ENCODE measurements at places on chromosomes 4 and X.

GRCh38 chrX:34956916-34957315 lies 14.3 kb downstream of the FAM47B start:
- peak; percentile 49 for DNase-seq

DNA sequence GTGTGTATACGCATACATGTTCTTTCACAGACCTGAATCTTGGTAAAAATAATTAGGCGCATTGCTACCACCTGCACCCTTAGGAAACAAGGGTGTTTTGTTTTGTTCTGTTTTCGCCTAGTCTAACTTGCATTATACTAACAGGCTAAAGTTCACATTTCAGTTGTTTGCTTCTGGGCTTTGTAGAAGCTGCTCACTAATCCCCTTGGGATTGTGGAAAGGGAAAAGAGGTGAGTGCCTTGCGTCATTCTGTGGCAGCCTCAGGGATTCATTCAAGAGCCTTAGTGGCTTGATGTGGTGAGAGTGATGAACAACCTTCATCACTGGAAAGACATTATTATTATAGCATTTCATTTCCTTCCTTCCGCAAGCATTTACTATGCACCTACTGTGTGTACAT lies 331.1 kb downstream of the ADGRL3 start:
- no peak for DNase-seq

- DNase-seq: no peak
Observed at GRCh38 chr4:159158985-159159384, 56.1 kb downstream of the RAPGEF2 start.

DNA sequence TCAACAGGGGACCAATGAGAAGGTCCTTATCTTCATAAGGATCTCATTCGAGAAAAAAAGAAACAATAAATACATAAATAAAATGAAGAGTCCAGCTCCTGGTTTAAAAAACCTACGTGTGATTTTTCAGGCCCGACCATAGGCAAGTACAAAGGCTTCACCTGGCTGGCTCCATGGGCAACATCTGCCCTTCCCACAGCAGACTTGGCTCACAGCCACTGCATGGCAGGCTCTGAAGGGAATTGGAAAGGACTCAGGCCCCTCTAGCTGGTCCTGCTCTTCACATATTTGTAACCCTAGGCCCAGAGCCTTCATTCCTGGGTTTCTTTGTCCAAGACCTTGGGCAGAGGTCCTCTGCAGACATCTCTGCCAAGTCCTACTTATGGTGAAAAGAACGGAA lies 228.1 kb downstream of the QDPR start:
- DNase-seq: no peak

DNA sequence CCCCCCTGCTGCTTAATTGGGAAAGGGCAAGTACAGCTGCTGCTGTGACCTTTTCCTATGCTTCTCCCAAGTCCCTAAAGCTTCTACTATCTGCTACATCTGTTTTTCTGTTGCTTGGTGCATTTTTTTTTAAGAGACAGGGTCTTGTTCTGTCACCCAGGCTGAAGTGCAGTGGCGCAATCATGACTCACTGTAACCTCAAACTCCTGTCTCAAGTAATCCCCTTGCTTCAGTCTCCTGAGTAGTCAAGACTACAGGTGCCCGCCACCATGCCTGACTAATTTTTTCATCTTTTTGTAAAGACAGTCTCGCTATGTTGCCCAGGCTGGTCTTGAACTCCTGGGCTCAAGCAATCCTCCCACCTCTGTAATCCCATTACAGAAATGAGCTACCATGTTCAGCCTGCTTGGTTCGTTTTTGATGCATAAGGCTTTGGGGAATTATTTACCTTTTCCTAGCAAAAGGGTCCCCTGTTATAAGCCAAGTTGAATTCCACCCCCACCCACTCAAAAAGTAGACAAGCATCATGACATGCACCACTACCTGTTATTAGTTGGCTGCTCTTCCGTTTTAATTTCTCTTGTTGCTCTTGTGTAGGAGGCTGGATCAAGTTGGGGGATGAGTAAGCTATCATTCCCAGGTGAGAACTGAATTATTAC lies 39.6 kb downstream of the DGKK start:
- DNase-seq: no peak

GRCh38 chrX:9324676-9325075 lies 140.2 kb upstream of the TBL1X start:
- no peak for DNase-seq

DNA sequence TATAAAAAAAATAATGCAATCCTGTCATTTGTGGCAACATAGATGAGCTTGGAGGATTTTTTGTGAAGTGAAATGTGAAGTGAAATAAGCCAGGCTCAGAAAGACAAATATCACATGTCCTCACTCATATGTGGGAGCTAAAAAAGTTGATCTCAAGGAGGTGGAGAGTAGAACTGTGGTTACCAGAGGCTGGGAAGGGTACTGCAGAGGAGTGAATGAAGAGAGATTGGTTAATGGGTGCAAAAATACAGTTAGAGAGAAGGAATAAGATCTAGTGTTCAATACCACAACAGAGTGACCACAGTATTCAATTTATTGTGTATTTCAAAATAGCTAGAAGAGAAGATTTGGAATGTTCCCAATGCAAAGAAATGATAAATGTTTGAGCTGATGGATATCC lies 13.4 kb upstream of the ZCCHC18 start:
- DNase-seq: no peak

GRCh38 chrX:85573801-85574200 lies 194.3 kb upstream of the POF1B start:
- no peak for DNase-seq

DNA sequence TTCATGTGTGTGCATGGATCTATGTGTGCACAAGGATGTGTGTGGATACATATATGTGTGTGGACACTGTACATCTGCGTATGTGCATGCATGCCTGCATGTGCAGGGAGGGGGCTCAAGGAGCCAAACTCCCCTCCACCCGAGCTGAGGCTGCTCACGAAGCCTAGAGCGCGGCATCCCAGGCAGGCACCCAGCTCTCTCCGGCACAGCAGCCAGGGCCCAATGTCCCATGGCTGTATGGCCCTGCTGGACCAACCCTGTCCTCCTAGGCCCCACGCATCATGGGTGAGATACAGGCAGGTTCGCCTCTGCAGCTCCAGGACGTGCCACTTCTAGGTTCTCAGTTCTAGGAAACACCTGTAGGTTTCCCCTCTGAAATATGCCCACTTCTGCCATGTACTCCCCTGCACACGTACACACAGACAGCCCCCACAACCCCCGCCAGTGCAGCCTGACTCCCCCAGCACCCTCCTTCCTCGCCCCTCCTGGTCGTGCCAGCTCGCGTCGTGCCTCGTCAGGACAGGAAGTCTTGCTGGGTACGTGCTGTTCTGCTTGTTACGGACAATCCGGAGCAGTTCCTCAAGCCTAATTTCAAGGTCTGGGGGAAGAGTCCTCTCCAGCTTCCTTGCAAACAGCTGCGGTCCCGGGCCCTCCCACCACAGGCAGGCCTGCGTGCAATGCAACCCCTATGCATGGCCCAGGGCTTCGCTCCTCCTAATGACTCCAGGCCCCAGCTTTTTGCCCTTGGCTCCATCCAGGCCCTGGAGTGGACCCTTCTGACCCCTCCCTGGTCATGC lies 3.2 kb upstream of the ADRA2C start:
- no peak for DNase-seq

DNA sequence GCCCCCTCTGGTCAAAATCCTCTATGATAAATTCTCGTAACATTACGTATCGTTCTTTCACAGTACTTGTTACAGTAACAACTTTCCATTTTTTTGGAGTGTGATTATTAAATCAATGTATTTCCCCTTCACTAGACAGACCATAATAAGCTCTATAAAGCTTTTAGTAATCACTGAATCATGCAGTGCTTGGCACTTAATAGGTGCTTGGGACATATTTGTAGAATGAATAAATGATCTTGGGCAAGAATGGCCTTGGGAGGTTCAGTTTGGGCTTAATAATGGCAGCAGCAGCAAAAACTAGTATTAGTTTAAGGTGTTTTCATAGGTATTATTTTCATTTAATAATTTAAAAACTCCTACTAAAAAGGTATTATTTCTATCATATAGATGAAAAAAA lies 33.4 kb upstream of the SFRP2 start:
- no peak for DNase-seq

DNA sequence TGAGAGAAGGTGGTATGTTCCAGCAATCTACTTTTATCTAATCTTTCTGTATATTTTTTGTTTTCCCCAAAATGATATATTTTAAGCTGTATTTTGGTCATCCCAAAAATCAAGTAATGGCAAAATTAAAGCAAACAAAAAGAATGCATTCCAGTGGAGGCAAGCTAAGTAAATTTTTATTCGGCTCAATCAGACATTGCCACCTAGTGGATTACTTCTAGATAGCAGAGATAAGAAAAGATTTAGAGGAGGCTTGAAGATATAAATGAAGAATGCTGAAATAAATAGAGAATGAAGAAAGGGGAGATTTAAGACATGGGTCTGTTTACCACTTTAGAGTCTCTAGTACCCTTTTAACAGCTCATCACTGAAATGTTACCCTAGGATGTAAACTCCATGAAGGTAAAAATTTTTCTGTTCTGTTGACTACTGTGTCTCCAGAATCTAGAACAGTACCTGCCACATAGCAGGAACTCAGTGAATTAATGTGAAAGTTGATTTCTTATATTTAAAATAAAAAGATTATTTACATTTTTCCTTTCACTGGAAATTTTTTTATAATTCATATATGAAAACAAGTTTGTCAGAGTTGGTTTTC lies 110.9 kb upstream of the ANK2 start:
- DNase-seq: peak; percentile 76

DNA sequence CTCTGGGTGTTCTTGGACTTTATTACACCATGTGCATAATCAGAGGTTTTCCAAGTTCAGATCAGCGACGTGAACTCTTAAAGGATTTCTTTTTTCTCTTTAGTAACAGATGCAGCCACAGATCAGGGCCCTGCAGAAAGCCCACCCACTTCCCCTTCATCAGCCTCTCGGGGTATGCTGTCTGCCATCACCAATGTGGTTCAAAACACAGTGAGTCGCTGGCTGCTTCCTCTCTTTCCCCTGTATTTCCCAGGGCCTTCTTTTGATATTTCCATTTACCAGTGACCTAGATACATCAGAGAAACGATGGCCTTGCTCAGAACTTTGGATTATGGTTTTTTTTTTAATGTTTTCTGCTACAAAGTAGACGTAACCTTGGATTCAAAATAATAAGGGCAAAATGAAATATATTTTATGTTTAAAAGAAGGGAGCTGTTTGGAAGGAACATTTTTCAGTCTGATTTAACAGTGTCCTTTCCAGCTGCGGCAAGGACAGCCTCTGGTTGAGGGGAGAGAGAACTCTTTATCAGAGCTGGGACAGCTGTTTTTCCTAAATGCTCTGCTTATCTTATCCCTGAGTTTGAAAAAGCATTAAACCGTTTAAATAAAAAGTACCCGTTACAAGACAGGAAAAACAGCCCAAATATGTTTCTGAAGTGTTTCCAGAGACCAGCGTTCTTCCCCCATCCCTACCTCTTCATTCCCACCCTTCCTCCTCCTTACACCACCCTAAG lies 38.2 kb downstream of the FAM114A1 start:
- no peak for DNase-seq

- DNase-seq: no peak
Observed at GRCh38 chr4:165331359-165331758, 3.9 kb downstream of the MSMO1 start.

Measured in fibroblast of pulmonary artery (primary cell).